ENCODE measurements at places on chromosomes 12 and 14.
A peak's percentile ranks its signal among the peaks of the same experiment; 100 is the strongest.

- no peak for DNase-seq
These were observed 35.2 kb downstream of the ZFP36L1 start for GRCh38 chr14:68757618-68758081.

GRCh38 chr14:100994756-100995330 is 91.3 kb upstream of the RTL1 start:
- no peak for DNase-seq

GRCh38 chr14:39107591-39107996 is 4.6 kb upstream of the SEC23A start:
- peak; percentile 42 for DNase-seq

GRCh38 chr12:102549691-102550090 is 69.3 kb upstream of the IGF1 start:
- DNase-seq = no peak

DNA sequence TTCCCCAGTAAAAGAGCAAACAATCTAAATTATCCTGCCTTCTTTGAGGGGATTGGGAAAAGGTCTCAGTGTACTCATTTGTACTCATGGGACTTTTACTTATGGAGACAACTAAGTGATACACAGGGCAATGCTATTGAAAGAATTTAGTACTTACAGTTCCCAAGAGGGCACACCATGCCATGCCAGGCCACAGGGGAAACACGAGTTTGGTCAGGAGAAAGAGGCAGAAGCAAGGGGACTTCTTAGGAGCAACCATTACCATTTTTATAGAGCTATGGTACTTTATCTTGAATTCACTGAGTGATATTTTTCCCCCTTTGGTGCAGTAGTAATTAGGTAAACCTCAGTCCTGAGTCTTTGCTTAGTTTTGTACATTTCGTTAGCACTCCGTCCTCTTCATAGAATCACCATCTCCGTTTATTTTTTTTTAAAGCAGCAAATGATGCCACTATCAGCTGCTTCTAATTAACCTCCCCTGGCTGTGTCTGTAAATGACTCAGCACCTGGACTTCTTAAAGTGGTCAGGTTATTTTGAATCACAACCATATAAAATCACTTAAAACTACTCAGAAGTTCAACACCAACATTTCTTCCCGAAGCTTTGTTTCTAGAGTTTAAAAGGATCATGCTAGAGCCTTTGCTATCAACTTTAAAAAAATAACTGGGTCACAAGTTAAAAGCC is 5.9 kb upstream of the WASHC3 start:
- no peak for DNase-seq

DNA sequence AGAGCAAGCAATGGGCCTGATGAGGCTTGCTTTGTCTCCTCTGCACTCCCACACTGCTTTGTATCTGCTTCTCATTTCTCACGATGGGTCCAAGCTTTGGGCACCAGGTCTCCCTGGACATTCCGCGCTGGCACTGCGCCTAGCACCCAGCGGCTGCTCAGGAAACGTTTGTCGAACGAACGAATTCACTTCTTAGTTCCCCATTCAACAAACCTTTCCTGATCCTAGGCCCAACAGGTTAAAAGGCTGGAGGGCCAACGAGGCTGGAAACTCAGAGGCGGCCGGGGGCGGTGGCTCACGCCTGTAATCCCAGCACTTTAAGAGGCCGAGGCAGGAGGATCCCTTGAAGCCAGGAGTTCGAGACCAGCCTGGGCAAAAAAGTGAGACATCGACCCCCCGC is 1.0 kb upstream of the GLRX5 start:
- no peak for DNase-seq

DNA sequence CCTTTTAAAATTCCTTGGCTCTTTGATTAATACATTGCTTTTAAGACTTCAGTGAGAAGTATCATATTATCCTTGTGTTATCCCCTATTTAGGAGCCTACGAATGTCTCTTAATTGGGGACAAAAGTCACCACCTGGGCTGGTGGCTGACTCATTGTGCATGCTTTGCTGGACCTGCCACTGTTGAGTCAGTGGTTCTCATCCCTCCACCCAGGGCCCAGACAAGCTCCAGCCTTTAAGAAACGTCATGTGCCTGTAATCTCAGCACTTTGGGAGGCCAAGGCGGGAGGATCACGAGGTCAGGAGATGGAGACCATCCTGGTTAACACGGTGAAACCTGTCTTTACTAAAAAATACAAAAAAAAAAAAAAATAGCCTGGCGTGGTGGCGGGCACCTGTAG is 57.9 kb downstream of the OTX2 start:
- no peak for DNase-seq

GRCh38 chr12:89461649-89462612 is 62.7 kb downstream of the GALNT4 start:
- DNase-seq = peak; percentile 17

DNA sequence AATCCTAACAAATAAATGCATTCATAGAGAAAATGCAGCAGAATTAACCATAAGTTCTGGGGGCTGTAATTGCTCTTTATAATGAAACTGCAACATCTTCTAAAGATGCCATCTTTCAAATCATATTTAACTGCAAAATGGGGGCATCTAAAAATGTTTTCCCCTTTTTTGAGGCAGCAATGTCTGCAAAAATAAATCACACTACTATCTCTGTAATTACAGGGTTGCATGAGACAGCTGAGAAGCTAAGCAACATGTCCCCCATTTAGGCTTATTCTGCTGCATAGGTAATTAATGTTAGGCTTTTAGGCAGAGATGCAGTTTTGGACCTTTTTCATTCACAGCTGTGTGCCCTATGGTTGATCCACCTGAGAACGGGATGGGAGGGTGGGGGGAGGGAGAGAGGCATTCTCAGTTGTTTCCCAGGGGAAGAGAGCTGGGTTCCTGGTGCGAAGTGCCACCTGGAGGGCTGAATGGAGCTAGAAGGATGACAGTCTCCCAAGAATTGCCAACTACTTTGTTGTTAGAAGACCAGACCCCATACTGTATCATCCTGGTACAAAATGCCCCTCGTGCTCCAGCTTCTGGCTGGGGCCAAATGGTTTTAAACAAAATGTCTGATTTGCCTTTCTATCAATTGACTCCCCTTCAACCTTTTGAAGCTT is 154.2 kb downstream of the APAF1 start:
- no peak for DNase-seq

Data from NCI-H1694 (cell line).